HFFc6 (cell line): ENCODE measurements at places on chromosomes 6 and 20.
A peak's percentile ranks its signal among the peaks of the same experiment; 100 is the strongest.

DNA sequence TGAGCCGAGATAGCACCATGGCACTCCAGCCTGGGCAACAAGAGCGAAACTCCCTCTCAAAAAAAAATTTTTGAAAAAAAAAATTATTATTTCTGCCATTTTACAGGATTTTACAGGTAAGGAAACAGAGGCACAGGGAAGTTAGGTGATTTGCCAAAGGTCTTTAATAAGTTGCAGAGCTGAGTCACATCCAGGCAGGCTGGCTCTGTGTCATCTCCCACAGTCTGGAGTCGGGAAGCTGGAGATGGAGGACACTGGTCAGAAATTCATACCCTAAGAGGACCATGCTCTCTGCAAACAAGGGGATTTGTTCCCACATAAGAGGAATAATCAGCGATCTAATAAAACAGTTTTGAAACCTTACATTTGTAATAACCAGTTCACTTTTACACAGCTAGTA is 24.1 kb downstream of the HECA start:
- peaks cover 24% of the 10 kb centered on the region for H3K4me1 ChIP-seq
- no peak for DNase-seq
- no peak overlapping the region for H3K4me3 ChIP-seq
- H3K36me3 ChIP-seq = 0 out of 2 replicates have a peak, but pooled peaks cover 7% of the 10 kb centered on the region

GRCh38 chr6:72940265-72940664 is 285.0 kb downstream of the KHDC1L start:
- H3K27me3 ChIP-seq = peaks cover 3% of the 10 kb centered on the region; the same call in 1 of the 2 replicates
- H3K4me3 ChIP-seq = no peak overlapping the region
- peaks cover 11% of the 10 kb centered on the region for H3K36me3 ChIP-seq
- DNase-seq = no peak
- no peak overlapping the region for H3K27ac ChIP-seq

DNA sequence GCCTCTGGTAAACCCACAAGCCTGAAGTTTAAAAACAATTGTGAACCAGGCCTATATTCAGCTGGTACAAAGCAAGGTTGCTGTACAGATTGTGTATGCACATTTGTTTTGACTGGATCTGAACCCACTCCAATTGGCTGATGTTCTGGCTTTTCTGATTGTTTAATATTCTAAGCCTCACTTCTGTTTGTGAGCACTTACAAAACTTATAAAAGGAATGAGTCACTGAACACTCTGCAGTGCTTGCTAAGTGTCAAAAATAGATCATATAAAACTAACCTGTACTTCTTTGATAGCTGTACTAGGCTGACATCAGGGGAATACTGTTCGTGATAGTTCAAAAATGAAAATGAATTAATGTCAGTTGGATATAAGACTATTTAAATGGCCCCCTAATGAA is 12.1 kb downstream of the COL21A1 start:
- H3K36me3 ChIP-seq = no peaks in the 10 kb centered on the region
- H3K4me1 ChIP-seq = no peaks in the 10 kb centered on the region
- no peak for DNase-seq
- H3K4me3 ChIP-seq = no peak overlapping the region

GRCh38 chr20:50980851-50981713 is 22.5 kb downstream of the MOCS3 start:
- H3K27ac ChIP-seq = peak overlapping the region; percentile 97
- peaks cover 5% of the 10 kb centered on the region for H3K27me3 ChIP-seq
- H3K36me3 ChIP-seq = no peaks in the 10 kb centered on the region
- H3K4me3 ChIP-seq = peak overlapping the region; percentile 52; the same call in 1 of the 2 replicates
- H3K4me1 ChIP-seq = peaks cover 55% of the 10 kb centered on the region
- DNase-seq = peak; percentile 71

DNA sequence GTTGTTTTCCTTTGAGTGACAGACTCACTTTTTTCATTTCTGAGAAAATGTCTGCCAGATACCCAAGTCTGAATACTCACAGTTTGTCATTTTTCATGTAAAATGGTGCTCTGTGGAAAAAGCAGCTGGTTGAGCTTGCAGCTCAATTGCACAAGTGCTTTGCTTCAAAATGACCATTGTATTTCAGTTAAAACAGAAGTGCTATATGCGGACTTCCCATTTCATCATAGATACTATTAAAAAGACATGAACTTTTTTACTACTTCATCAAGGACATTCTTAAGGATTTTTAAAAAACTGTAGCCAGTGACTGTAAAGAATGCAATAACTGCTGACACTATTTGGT is 61.5 kb downstream of the KCNS1 start:
- no peaks in the 10 kb centered on the region for H3K27me3 ChIP-seq
- H3K36me3 ChIP-seq = peaks cover 30% of the 10 kb centered on the region
- H3K4me3 ChIP-seq = no peak overlapping the region
- no peak for DNase-seq
- H3K4me1 ChIP-seq = peaks cover 95% of the 10 kb centered on the region

- H3K27ac ChIP-seq = no peak overlapping the region
- H3K27me3 ChIP-seq = no peaks in the 10 kb centered on the region; the same call in none of the 2 replicates
- no peak overlapping the region for H3K4me3 ChIP-seq
- peaks cover 36% of the 10 kb centered on the region for H3K4me1 ChIP-seq
Observed at GRCh38 chr6:21772884-21773575, 179.5 kb downstream of the SOX4 start.

DNA sequence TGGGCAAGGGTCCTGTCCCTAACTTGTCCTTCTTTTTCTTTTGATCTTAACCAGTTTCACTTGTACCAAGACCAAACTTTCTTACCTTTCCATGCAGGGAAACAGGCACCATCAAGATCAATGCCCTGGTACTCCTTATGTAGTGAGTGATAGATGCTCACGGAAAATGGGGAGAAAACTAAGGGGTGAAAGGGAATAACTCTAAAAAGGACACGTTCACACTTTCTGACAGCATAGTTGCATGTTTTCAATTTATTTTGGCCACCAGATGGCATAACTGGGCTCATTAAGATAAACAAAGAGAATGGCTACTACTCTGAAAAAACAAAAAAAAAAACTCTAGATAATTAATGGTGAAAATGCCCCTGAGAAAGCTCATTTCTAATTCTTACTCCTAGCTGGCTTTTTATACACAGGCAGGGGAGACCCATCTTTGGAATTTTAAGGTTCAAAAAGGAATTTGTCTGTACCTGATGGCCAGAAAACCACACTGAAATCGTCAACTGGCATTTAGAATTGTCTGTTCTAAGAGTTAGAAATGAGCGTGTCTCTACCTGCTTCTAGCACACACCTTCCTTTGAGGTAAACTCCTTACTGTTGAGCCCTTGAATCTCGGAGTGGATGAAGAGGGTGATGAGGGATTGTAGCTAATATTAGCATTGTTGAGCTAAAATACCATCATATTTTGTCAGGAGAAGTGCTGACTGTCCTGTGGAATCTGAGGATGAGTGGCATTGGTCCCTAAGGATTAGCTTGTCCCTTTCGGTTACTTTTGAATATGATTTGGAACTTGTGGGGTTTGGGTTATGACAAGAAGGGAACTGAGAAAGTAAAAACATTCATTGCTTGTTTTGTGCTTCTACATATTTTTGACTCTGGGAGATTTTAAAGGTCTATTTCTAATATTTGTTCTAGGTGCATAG is 62.2 kb upstream of the DDR1 start:
- no peak overlapping the region for H3K4me3 ChIP-seq
- H3K36me3 ChIP-seq = 0 out of 2 replicates have a peak, but pooled peaks cover 5% of the 10 kb centered on the region
- peaks cover 2% of the 10 kb centered on the region; the same call in 1 of the 2 replicates for H3K27me3 ChIP-seq
- H3K4me1 ChIP-seq = peaks cover 67% of the 10 kb centered on the region
- peak; percentile 48 for DNase-seq

DNA sequence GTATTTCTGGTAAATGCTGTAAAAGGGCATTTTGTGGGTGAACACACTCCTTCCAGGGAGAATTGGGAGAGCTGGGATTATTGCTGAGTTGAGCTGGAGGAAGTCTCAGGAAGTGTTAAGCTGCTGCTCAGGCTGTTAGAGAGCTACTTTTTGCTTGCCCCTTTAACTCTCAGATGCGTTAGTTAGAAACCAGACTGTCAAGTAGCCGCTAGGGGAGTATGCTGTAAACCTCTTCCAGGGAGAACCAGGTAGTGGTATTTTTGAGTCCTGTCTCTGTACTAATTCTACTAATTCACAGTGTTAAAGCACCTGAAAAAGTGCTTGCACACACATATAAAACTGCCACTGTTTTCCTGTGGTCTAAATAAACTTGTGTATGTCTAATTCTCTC is 6.6 kb upstream of the GFRAL start:
- no peak overlapping the region for H3K4me3 ChIP-seq
- H3K27me3 ChIP-seq = no peaks in the 10 kb centered on the region
- DNase-seq = no peak
- H3K27ac ChIP-seq = no peak overlapping the region
- H3K36me3 ChIP-seq = no peaks in the 10 kb centered on the region

DNA sequence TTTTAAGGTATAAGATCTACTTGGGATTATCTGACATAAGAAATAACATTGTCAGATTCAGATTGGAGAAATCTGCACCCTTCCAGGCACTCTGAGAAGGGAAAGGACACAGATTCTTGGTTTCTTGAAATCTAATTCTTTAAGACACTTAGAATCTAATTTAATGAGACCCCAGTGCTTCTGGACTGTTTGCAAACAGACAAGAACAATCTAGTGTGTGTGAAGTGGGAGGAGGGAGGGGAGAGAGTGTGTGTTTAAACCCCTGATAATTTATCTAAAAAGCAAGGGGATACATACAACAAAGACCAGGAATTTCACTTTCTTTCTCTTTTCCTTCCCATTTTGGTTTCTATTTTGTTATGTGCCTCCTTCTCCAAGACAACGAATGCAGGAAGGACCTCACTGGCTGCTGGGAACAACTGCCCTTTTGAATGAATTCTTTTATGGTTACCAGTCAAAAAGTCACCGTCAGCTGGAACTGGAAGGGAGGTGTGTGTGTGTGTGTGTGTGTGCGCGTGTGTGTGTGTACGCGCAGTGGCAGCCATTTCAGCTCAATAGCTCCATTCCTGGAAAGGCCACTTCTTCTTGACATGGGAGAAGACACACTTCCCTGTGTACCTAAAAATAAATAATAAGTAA is 129.4 kb downstream of the BCAS1 start:
- H3K36me3 ChIP-seq = no peaks in the 10 kb centered on the region
- peaks cover 65% of the 10 kb centered on the region for H3K4me1 ChIP-seq
- H3K27ac ChIP-seq = peak overlapping the region; percentile 98

DNA sequence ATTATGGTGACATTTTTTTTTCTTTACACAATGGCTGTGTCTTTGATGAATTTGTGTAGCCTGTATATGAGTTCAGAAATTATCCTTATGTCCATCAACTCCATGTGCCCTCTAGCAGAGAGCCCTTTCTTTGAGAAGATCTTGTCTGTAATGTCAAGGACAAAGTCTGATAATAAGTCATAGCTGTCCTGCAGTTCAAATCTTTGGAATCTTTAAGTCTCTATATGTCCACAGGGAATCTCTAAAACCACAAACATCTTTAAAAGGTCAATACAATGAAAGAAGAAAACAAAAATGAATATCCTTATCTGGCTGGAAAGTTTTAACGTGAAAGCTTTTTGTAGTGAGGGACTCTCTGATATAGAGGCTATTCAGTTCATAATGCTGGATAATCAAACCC is 16.9 kb upstream of the TMEM14A start:
- no peak for DNase-seq
- H3K4me3 ChIP-seq = no peak overlapping the region
- H3K27me3 ChIP-seq = peaks cover 6% of the 10 kb centered on the region
- H3K4me1 ChIP-seq = peaks cover 46% of the 10 kb centered on the region
- no peaks in the 10 kb centered on the region for H3K36me3 ChIP-seq

DNA sequence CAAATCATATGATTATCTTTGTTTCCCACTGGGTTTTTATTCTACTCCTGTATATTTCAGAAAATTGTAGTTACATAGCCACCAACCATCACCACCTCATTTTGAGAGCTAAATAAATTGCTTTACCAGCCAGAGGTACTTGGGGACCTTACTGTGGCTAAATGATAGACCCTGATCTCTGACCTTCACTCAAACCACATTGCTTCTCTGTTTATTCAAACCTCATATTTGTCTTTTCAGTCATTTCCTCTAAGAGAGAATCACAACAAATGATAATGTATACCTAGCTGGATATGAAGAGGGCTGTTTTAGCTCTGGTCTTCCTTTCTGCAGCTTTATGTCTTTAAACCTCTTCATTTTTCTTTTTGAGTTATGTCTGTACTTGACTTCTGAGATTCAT is 142.8 kb downstream of the ADGB start:
- DNase-seq = peak; percentile 5
- H3K4me3 ChIP-seq = no peak overlapping the region
- no peak overlapping the region for H3K27ac ChIP-seq
- H3K27me3 ChIP-seq = no peaks in the 10 kb centered on the region

- H3K36me3 ChIP-seq = no peaks in the 10 kb centered on the region
- H3K4me1 ChIP-seq = peaks cover 6% of the 10 kb centered on the region; the same call in 1 of the 2 replicates
- H3K4me3 ChIP-seq = no peak overlapping the region
- H3K27ac ChIP-seq = no peak overlapping the region
Observed at GRCh38 chr6:137740967-137741761, 125.9 kb upstream of the TNFAIP3 start.

- no peak overlapping the region for H3K27ac ChIP-seq
- no peak overlapping the region for H3K4me3 ChIP-seq
- peaks cover 26% of the 10 kb centered on the region for H3K27me3 ChIP-seq
- no peak for DNase-seq
Observed at GRCh38 chr6:1593958-1594314, 15.8 kb upstream of the FOXC1 start.

GRCh38 chr6:36023996-36024795 is at the start of gene SLC26A8:
TSS of gene SLC26A8 (minus strand) at chr6:36024641. CDS start at chr6:36019707, 4,934 bp downstream.
- peaks cover 27% of the 10 kb centered on the region for H3K4me1 ChIP-seq
- peaks cover 5% of the 10 kb centered on the region for H3K36me3 ChIP-seq
- peak within 1 kb of the TSS; percentile 68; the same call in 1 of the 2 replicates for H3K27ac ChIP-seq

DNA sequence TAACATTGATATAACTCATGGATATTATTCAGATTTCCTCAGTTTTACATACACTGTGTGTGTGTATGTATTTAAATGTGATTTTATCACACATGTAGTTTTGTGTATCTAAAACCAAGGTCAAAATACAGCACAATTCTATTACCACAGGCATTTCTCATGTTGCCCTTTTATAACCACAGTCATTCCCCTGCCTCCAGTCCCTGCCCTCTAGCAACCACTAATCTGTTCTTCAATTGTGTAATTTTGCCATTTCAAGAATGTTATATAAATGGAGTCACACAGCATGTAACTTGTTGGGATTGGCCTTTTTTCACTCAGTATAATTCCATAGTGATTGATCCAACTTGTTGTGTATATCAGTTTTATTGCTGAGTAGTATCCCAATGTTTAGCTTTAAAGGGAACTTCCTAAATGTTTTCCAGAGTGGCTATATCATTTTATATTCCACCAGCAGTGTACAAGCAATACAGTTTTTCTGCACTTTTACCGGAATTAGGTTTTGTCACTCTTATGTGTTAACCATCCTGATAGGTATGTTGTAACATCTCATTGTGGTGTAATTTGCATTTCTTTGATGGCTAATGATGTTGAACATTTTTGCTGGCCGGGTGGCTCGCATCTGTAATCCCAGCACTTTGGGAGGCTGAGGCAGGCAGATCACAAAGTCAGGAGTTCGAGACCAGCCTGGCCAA is 338.2 kb downstream of the SOX4 start:
- H3K4me3 ChIP-seq = no peak overlapping the region
- H3K27me3 ChIP-seq = no peaks in the 10 kb centered on the region; the same call in 1 of the 2 replicates
- H3K4me1 ChIP-seq = peaks cover 13% of the 10 kb centered on the region
- 0 out of 2 replicates have a peak, but pooled peaks cover 5% of the 10 kb centered on the region for H3K36me3 ChIP-seq
- no peak overlapping the region for H3K27ac ChIP-seq
- peak; percentile 51 for DNase-seq
